ENCODE measurements at places on chromosomes 4 and X.

- no peak for DNase-seq
These were observed 310.3 kb upstream of the ZFP42 start for GRCh38 chr4:187685247-187685646.

GRCh38 chrX:118251271-118251670, 94.6 kb upstream of the WDR44 start:
- no peak for DNase-seq

DNA sequence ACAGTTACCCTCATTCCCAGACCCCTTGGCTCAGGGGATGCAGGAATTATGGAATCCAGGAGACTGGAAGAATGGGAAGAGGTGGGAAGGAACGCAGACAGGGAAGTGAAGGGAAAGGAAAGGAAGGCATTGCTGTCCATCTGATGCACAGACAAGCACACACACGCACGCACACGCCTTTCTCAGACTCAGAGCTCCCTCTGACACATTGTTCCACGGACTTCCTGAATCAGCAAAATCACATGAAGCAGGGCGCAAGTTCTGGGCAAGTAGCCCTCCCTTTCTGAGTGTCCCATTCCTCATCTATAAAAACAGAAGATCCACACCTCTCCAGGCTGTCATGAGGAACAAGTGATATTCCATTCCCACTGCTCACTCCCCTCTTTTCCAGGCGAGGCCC, 13.2 kb downstream of the IQSEC2 start:
- DNase-seq: no peak

DNA sequence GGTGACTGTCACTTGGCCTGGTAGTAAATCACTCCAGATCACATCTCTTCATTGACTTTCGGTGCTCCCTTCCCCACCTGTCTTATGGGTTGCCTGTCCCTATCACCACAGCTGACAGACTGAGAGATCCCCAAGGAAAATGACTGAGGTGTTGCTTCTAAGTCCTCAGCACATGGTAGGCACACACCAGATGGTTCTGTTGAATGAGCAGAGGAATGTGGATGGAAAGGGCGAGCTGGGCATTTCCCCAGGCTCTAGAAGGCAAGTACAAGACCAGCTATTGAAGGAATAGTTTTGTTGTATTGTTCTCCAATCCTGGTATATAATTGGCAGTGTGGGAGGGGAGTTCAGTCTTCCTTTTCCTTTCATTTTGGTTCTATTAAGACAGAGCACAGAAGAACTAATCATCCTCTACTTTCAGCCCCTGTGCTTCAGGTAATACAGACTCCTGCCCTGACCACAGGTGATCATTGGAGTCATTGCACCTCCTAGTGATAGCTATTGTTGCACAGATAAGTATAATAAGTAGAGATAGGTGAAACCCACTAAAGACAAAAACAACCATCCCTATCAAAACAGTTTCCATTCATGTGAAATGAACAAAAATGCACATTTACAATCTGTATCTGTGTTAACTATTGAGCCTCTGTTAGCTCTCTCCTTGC, 158.6 kb downstream of the TRAM1L1 start:
- DNase-seq: no peak

GRCh38 chr4:154911097-154911496, 130.0 kb downstream of the RBM46 start:
- no peak for DNase-seq

DNA sequence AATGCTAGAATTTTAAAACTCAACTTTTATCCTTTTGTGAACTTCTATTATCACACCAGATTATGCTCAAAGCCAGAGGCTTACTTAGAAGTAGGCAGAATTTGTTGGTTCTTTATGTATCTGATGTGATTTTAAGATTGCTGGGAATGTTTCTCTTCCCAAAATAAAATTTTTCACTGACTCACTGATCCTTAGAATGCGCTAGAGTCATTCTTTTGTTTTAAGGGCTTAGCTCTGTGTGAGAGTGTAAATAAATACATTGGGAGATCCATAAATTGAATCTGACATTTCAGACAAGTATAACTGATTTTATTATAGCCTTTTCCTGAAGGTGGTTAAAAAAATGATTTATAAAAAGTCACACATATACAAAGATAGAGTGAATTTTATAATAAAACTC, 101.3 kb downstream of the LARP1B start:
- DNase-seq: no peak

GRCh38 chrX:21319323-21319722, 54.9 kb upstream of the CNKSR2 start:
- DNase-seq: no peak

- DNase-seq: no peak
These were observed 54.2 kb downstream of the SUPT20HL2 start for GRCh38 chrX:24259544-24260240.

GRCh38 chrX:18899796-18900380, 84.0 kb downstream of the PHKA2 start:
- DNase-seq: no peak

GRCh38 chrX:74924449-74925224, 615 bp downstream of the NEXMIF start:
- no peak for DNase-seq

DNA sequence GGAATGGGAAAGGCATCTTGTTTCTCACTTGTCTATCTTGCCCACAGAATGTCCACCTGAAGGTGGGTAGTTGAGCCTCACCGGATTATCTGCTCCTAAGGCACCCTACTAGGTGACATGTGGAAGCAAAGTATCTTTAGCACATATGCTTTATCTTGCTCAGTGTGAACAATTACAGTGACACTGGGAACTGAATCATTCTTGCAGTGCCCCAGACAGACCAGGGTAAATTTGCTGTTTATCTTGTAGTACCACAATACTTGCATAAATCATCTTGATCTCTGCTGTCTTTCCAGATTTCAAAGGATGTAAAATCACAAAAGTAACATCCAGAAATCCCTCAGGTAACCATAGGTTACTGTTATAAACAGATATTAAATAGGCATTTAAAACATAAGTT, 930.0 kb upstream of the INTU start:
- DNase-seq: no peak

DNA sequence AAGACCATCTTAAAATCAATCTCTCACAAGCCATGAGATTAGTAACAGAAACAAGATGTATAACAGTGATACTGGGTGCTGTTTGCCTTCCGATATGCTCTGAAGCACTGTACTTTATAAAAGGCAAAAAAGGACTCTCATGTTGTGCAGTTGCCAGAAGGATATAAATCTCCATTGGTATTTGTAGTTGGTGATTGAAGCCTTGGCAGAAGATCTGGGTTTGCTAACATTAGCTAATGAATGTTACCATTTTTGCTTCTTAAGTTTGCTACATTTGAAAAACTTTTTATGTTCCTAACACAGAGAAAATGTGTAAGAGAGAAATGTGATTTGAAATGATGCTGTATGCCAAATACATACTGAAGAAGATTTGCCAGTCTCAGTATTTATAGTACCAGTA, 44.4 kb downstream of the RAP1GDS1 start:
- no peak for DNase-seq

DNA sequence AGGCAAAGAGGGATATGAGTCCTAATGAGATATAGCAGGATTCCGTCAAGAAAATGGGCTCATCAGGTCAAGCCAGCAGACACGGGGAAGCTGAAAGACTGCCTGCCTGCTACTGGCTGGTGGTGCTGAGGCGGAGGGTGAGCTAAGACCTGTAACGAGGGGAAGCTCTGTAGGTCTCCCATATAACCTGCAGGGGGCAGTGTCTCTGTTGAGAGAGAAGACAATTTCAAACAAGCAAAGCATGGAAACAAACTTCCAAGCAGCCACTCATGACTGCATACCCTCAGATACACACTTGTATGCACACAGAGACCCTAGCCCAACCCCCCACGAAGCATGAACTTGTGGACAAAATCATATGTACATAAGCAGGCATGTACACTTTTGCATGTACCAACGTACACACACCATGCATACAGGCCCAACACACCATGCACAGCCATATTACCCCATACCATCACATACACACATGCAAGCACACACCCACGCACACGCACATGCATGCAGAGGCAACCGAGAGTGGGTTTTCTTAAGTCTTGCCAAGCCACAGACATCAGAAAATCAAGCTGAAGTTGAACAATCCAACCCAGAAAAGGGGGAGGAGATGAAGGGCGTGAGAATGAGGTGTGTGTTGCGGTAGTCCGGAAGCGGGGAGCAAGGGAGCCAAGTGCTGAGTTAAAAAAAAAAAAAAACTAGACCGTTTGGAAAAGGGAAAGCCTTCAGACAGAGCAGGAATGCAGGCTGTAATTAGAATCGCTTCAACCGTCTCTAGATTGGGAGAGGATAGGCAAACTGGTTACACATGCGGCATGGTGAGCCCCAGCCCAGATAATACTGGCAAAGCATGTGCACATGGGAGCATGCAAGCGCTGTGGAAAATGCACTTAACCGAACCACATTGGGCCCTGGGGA, 71.0 kb downstream of the PJA1 start:
- no peak for DNase-seq

GRCh38 chr4:123478859-123479345, 82.3 kb downstream of the SPRY1 start:
- no peak for DNase-seq

DNA sequence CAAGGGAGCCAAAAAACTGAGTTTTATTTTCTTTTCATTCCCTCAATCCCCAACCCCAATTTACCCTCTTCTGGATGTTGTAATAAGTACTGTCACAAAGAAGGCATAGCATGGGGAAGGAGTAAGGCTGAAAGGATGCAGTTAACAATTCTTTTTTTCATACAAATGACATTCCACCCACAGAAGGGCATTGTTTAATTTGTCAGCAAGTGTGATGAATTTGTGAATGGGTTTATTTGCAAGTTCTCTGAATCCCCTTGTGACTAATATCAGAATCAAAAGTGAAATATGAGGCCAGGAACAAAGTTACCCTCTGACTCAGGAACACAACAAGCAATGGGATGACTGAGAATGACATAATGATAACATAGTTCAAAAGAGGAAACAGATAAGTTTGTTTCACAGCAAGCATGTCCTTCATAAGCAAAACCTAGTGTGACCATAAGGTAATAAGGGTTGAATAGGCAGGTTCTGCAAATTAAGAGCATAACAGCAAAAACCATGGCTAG, 2.1 kb downstream of the GEMIN8 start:
- DNase-seq: no peak

- DNase-seq: no peak
These were observed 195.5 kb downstream of the PTTG2 start for GRCh38 chr4:38155589-38156294.

- no peak for DNase-seq
These were observed 399.2 kb downstream of the NLGN4X start for GRCh38 chrX:5829469-5829868.

- no peak for DNase-seq
These were observed 39.5 kb upstream of the CXCL13 start for GRCh38 chr4:77566148-77566547.

Measured in NCI-H187 treated with DMSO at 0.1 percent for 48 hours (cell line).